ENCODE measurements at places on chromosomes 1 and 21.

DNA sequence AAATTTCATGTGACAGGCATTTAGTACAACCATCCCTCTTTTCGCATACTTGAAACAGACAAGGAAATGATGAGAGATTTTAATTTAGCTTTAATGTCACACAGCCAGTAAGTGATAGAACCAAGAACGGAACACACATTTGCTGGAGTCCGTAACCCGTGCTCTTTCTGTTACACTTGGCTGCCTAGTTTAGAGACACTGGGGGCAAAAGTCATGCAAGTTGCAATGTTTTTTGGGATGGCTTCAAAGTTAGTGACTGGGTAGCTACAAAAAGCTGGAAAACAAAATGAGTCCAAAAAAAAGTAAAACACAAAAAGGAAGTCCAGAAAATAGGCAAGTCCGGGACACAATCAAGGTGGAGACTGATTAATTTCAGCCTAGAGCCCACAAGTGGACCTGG is 5.9 kb downstream of the NID1 start:
- DNase-seq: no peak

- no peak for DNase-seq
Observed at GRCh38 chr1:51444534-51445192, 74.4 kb downstream of the EPS15 start.

DNA sequence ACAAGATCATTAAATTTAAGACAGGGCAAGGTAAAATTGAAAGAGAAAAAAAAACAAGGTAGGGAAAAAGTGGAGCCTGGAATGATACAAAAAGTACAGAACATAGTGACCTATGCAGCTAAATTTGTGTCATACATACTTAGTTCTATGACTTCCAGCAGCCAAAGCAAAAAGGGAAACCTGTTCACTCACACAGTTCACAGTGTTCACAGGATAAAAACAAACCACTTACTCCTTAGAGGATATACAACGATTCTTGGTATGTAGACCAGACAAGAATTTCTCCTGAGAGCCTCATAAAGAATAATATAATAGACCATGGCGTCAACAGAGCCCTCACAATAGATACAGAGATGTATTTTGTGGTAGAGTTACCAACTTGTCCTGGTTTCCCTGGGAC is 27.5 kb downstream of the COA7 start:
- no peak for DNase-seq

- no peak for DNase-seq
Observed at GRCh38 chr1:245177071-245177900, 22.5 kb downstream of the KIF26B start.

- no peak for DNase-seq
Observed at GRCh38 chr1:232650845-232651244, 20.9 kb upstream of the SIPA1L2 start.

DNA sequence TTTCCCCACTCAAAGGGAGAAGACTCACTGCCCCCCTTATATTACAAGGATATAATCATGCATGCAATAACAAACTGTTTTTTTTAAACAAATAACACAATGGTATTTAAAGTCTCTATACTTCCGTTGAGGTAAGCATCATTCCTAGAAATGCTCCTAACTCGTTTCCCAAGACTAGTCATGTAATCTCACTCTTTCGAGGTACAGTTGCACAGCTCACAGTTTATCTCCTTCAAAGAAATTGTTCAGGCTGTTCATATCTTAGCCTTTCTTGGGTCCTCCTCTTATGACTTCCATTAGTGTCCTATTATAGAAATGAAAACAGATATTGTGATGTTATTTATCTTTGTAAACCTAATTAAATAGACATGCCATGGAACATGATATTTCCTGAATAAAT is 705.0 kb downstream of the KCNT2 start:
- no peak for DNase-seq

- no peak for DNase-seq
Observed at GRCh38 chr1:213325482-213325881, 274.4 kb downstream of the RPS6KC1 start.

DNA sequence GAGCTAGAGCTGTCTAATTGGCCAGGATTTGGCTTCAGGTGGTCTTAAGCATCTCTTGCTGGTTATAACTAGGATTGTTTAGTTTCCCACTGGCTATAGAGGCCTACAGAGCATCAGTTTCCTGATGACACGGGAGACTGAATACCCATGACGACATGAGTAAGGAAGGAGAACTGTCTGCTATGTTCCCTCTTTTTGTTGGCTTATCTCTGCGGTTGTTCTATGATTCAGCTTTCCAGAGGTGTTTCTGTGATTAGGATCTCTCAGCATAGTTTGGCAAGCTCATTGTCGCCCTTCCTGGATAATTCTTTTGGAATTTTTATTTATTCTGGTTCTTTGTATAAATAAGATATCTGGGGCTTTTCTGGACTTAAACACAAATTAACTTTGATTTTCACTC is 163.4 kb downstream of the OLFM3 start:
- DNase-seq: no peak

DNA sequence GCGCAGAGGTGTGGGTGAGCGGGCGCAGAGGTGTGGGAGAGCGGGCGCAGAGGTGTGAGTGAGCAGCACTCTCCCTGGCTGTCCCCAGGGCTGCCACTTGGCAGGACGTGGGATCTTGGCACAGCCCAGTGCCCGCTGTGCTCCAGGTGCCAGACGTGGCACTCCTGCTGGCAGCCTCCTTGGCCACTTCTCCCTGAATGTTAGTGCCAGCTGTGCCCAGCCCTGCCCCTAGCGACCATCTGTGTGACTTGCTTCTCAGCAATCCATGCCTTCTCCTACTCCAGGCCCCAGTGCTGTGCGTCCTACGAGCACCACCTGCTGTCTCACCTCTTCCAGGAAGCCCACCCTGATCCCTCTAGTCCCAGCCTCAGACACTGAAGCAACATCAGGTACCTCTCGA is 30.5 kb downstream of the KRTAP10-1 start:
- DNase-seq: no peak

GRCh38 chr1:155880950-155881349 is 21.6 kb downstream of the SYT11 start:
- DNase-seq: no peak

DNA sequence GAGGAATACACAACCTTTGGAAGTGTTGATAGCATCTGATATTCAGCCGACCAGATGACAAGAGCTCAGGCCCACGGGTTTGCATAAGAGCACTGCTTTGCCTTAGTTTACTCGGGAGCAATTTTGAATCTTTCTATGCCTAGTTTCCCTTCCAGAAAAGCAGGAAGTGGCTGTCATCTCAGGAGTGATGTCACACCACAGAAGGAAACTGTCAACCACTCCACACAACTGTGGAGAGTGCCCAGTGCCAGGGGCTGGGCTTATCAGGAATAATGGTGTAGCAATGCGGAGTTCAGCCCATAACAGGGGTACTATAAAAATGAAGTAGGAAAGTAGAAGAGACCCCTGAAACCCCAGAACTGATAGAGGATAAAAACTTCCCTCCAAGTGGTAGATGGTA is 28.4 kb downstream of the NTPCR start:
- DNase-seq: no peak

DNA sequence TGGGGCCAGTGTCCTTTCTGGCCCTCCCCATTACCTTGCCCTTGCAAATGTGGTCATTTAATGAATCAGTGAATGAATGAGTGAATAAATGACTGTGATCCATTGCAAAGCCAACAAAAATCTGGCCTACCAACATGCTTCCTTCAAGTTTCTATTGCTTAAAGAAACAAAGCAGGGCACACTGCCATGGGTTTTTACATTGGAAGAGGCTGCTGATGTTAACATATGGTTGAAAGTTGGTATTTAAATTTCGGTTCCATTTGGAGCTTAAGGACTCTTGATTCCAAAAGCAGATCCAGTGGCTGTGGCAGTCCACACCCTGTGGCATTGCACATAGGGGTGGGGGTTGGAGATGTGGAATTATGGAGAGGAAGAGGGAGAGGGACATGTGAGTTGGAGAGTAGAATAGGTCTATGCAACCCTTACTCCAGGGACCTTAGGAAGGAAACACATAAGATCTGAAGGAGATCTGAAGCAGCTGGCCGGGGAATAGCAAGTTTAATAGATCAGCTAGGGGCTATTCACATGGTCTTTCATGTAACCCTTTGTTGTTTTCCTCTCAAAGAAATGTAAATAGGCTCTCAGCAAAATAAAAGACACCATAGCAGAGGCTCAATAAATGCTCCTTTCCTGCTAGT is 7.2 kb downstream of the ABCA4 start:
- DNase-seq: no peak

GRCh38 chr1:90622666-90623065 is 94.4 kb downstream of the BARHL2 start:
- no peak for DNase-seq

All from forelimb muscle (tissue), 1 donor.